Stimulated activated CD4-positive, alpha-beta T cell treated with anti-CD3 and anti-CD28 coated beads, TNF-alpha, amount 100 ng/mL, for 1 hour (primary cell): ENCODE measurements at places on chromosomes 2 and 18.

DNA sequence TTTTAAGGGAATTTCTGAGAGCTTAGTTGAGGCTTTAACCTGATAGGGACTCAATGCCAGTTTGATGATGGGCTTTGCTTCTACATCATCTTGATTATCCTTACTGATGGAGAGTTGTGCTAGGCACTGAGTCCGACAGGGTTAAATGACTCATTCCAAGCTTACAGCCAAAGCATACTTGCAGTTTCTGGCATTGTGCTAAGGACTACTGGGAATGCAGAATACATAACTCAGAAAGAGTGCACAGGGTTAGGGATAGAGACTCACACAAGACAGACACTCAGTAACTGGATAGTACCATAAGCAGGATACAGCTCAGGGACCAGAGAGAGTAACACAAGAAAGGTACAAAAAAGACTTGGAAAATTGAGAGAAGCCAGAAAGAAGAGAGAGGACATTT lies 94.1 kb upstream of the SLC14A2 start:
- no peak for DNase-seq

- DNase-seq: no peak
These were observed 204.0 kb upstream of the ID2 start for GRCh38 chr2:8477552-8478470.

GRCh38 chr2:201242571-201243277 lies 17.6 kb upstream of the CASP8 start:
- DNase-seq: no peak

DNA sequence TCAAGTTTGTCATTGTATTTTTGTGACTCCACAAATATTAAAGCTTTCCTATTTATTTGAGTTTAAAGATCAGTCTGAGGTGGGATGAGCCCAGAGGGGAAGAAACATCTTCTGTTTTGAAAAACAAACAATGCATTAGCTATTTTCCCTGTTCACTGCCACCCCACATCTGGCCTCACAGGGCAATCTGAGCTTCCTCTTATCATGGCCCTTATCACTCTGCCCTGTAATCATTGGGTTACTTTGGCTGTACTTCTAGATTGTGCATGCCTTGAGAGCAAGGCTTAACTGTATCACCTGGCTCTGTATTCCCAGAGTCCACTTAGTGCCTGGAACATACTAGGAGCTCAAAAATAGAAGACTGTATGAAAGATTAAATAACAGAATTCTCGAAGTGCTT lies 241.6 kb upstream of the NT5C1B start:
- DNase-seq: no peak

DNA sequence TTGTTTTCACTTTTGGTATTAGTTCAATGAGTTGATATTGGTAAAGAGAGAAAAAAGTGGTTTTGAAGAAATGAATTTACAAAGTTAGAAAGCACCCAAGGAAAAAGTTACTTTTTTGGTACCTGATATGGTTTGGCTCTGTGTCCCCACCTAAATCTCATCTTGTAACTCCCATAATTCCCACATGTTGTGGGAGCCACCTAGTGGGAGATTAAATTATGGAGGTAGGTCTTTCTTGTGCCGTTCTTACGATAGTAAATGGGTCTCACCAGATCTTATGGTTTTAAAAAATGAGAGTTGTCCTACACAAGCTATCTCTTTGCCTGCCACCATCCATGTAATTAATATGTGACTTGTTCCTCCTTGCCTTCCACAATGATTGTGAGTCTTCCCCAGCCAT lies 965.6 kb upstream of the NRXN1 start:
- DNase-seq: no peak

GRCh38 chr18:63131106-63131958 lies 188.2 kb downstream of the BCL2 start:
- peak; percentile 27 for DNase-seq

DNA sequence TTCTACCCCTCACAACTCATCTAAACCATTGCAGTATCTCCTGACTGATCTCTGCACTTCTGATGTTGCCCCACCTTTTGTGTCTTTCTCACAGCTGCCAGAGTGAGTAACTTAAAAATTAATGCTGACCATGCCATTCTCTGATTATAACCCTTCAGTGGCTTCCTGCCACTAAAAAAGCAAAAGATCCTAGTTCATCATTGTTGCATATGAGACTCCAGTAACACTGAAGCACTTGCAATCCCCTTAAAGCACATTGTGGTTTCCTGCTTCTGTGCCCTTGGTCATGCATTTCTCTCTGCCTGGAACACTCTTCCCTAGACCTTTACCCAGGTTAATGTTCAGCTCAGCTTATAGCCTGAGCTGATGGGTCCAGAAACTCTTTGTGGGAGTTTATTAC lies 95.1 kb upstream of the WDSUB1 start:
- DNase-seq: no peak

DNA sequence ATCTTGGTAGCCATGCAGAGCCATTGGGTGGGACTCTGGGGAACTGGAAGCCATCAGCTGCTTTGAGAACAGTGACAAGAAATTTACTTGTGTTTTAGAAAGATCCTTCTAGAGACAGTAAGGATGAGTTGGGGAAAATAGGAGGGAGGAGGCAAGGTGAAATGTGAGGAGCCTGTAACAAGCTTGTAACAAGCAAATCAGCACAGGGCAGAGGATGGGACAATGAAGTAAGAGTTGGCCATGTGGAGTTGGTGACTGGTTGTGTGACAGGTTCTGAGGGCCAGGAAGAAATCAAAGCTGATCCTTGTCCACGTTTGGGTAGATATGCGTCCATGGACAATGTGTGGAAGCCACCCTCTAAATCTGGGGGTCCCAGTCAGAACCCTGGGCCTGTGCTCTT lies 84.4 kb downstream of the MYO3B start:
- DNase-seq: no peak

DNA sequence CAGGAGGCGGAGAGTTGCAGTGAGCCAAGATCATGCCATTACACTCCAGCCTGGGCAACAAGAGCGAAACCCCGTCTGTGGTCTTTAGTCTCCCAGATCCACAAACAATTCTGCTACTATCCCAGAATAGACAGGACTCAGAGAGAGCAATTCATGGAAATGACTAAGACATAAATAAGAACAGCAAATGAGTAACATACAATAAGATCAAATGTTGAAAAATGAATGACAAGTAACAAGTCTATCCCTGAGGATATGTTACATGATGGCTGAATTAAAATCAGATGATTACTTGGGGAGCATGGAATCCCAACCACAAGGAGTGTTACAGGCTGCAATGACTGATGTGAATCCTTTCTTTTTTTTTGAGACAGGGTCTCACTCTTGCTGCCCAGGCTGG lies 10.3 kb downstream of the ARL5A start:
- no peak for DNase-seq

GRCh38 chr2:1495676-1496358 lies 82.6 kb downstream of the TPO start:
- no peak for DNase-seq

DNA sequence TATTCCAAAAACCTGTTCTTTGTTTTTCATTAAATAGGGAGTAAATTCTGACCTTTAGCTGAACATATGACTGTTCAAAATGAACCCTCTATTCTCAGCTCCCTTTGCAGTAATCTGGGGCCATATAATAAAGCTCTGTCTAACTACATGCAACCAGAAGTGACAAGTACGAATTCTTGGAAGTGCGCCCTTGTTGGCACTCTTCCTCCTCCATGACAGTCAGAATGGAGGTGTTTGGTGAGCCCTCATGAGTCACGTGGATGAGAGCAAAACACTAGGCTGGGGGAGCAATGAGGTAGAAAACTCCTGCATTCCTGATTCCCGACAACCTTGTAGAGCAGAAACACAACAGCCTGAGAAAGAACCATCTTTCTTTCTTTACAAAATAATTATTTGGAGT lies 552.9 kb downstream of the FBXO15 start:
- DNase-seq: no peak
